ENCODE measurements at places on chromosomes 12 and 14.

DNA sequence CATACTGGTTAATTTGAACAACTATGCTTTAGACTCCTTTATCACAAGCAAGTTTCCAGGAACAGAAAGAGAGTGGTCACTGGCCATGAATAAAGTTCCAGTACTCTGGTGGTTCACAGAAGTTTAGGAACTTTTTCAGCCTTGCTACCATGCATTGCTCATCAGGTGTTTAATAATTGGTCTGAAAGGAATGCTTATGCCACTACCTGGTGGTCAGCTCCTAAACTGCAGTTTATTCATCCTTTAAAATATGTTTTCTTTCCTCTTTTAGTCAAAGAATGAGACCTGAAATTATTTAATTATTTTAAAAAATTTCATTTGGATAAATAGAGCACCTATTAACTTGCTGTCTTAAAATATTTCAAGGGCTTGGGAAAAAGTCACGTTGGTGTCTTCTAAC lies 260.1 kb upstream of the OR4E1 start:
- DNase-seq = no peak

DNA sequence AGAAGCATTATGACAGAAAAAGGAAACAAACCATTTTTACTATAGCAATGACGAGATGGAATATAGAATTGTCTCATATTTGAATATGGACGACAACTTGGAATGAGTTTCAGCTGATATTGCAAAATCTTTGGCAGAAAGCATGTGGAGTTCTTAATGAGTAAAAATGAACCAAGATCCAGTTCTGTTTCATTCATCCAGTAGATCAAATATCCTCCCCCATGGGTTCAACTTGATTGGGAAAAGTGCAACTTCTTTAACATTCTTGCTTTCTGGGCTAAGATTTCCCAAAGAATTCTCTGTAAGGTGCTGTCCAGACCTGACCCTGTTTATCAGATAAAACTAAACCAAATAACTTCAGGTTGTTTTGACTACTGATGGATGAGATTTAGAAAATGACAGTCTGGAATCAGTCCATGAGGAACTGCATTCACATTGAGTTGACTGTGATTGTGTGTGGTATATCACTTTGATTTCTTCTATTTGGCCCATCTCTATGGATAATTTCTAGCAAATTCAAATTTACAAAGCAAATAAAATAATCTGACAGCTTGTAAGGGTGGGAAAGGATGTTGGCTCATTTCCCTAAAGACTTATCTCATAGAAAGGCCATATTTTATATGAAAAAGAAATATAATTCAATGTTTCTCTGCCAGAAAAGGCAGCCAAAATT lies 267.4 kb downstream of the ADAMTS20 start:
- DNase-seq = peak; percentile 22

DNA sequence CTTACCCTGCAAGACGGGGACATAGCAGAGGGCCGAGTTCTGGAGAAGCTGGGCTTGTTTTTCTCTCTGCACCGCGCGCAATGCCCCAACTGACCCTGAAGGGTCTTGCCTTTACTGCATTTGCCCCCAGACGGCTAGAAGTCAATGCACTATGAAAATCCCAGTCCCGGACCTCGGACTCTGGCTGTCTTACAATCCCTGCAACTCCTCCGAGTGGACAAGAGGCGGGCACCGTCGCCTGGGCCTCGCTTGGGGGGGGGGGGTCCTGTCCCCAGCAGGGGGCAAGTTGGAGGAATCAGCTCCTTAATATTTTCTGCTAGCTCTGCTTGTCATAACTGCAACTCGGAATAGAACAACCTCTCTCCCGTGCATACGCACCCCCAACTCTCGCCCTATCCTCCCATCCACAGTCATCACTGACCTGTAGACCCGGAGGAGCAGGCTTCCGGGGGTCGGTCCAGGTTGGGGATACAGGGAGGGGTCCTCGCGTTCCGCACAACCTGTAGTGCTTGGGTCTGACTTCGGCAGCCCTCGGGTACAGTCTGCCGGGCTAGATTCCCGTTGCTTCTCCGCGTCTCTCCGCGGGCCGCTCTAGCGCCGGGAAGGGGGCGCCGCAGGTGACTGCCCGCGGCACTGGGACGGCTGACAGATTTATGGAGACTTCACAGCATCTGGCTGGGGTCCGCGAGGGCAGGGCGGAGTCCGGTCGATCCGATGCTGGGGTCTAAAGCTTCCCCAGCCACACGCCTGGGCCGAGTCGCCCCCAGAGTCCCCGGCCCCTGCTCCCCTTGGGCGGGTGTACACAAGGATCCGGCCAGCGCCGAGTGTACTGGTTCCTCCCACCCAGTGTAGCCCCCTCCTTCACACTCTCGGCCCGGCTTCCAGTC lies 3.3 kb upstream of the PAX9 start:
- no peak for DNase-seq

DNA sequence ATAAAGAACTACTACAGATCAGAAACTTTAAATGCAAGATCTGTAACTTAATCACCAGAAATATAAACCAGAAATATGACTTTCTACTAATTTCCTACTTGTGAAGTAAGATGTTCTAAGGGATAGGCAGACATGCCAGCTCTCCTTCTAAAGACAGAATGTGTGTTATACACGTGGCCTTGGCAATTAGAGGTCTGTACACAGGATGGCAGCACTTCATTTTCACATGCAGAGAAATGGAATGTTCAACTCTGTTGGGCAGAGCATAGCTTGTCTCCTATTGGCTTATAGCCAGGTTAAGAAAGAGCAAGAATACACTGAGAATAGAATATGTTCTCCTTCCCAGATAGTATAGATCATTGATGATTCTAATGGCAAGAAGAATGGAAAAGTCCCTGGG lies 403.8 kb downstream of the DAD1 start:
- DNase-seq = peak; percentile 56

DNA sequence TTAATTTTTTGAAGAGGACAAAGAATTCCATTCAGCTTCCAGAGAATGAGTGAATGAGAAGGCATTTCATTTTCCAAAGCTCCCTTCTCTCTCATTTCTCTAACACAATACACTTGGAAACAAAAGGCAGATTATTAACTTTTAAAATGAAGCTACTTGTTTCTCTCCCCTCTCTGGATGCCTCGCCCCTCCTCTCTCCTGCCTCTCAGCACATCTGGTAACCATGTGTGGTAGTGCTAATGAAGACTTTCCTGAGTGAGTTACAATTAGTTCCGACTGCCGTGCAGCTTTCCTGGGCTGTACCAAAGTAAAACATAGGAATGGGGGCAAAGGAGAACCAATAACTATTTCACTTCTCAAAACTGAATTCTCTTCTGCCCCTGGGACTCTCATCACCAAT lies 84.7 kb upstream of the SOX5 start:
- no peak for DNase-seq

DNA sequence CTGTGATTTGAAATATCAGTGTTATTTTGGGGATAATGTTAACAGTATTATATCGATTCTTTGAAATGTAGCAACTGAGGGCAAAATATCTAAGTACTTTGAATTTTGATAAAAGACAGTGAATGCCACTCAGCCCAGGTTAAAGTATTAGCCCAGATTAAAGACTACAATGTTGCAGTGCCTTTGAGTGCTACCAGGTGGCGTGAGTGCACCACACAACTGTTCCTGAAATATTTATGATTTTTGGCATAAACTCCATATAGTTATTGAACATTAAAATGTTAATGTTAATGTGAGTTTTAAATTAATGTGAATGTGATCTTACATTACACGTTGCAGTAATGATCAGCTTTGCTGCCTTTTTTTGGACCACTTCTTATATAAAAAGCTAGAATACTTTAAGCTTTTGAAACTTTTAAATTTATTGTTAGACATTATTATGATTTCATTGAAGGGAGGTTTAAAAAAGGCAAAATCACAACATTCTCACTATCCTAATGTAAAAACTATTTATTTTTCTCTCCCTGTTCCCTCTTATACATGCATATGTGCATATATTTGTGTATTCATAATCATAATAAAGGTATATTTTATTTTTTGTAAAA lies 22.5 kb downstream of the MRPS35 start:
- no peak for DNase-seq

GRCh38 chr14:99548871-99549515 lies 55.0 kb downstream of the CCDC85C start:
- DNase-seq = no peak

DNA sequence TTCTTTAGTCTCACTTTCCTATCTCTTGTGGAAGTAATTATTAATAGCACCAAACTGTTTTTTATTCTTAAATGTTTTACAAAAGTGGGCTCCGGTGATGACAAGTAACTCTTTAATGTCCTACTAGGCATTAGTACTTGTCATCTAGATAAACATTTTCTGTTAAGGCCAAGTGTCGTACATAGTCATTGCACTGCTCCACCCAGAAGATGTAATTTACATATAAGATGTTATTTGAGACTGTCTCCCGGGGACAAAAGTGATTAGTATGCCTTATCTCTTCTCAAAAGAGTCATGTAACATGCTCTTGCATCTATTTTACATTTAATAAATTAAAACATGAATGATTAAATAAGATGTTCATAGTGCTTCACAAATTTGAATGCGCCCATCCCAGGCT lies 88.4 kb downstream of the FLRT2 start:
- no peak for DNase-seq

DNA sequence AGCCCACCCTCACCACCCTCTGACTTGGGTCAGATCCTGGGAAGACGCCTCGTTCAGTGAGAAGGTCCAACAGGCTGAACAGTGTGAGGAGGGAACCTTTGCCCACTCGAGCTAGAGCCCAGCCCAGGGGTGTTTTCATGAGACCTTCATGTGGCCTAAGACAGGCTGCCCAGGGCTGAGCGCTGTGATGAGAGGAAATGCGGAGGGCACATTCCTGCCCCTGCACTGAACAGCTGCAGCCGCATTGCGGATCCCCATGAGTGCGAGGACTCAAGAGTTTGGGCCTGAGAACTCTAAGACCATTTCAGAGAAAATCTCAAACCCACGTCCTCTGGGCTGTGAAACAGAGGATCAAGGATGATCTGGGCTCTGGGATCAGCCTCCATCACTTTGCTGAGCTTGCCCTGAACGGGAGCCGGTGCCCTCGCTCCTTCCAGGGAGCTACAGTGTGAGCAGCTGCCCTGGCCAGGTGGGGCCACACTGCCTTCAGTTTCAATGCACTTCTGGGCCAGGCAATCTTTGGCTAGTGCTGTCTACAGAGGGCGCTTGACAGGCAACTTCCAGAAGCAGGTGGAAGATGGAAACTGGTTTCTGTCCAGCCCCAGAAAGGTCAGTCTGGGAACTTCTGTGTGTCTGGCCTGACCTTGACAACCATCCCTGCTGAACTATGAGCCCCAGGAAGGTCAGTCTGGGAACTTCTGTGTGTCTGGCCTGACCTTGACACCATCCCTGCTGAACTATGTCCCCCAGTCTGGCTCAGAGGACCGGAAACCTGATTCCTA lies 43.5 kb upstream of the P2RX7 start:
- no peak for DNase-seq

DNA sequence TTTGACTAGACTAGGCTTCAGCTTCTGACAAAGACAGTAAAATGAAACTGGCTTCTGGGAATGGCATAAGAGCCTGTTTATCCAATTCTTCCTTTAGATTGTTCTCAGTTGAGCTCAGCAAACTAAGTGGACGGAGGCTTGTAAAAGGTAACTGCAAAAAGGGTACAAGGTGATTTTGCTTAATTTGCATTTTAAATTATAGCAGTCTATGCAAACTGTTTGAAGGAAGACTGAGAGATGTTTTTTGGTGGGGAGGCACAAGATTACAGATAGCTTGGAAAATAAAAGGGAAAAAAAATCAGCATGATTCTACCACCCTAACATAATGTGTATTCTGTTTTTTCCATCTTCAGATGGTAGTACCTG lies 5.0 kb downstream of the SUSD6 start:
- no peak for DNase-seq

- no peak for DNase-seq
Observed at GRCh38 chr12:14681625-14682024, 14.8 kb downstream of the GUCY2C start.

DNA sequence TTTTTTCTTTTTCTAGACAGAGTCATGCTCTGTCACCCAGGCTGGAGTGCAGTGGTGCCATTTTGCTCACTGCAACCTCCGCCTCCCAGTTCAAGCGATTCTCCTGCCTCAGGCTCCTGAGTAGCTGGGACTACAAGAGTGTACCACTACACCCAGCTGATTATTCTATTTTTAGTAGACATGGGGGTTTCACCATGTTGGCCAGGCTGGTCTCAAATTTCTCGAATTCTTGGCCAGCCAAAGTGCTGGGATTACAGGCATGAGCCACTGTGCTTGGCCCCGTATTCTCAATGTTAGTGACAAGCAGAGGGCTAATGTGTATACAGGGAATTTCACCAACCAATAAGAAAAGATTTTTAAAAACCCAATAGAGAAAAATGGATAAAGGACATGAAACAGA lies 8.4 kb downstream of the PLBD2 start:
- DNase-seq = no peak

DNA sequence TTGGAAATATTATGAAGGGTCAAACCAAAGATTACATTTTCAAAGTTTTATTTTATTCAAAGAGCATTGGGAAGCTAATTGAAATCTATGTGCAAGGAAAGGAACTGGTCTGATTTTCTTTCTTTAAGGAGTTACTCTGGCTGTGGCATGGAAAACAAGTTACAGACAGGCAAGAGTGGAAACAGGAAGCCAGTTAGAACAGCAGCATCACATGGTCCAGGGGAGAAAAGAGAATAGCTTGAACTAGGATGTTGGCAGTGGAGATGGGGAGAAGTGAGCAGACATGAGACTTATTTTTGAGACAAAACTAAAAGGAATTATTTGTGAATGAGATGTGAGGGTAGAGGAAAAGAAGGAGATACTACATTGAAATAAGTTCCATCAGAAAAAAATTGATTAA lies 3.4 kb downstream of the OR11G2 start:
- no peak for DNase-seq

DNA sequence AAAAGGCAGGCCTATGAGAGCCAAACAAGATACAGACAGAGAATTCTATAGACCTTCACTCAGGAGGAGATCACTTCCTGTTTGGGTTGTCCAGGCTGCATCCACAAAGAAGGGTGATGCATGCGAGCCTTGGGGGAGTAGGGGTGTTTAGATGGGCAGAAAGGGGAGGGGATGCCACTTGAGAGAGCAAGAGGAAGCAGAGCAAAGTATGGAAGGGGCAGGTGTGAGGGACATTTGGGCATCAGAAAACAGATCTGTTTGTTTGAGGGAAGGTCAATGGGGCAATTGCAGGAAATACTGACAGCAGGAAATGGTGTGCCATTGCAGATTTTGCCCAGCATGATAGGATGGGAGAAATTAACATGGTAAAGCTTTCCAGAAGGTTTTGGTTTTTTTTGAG lies 146.4 kb upstream of the FOXN3 start:
- DNase-seq = no peak

DNA sequence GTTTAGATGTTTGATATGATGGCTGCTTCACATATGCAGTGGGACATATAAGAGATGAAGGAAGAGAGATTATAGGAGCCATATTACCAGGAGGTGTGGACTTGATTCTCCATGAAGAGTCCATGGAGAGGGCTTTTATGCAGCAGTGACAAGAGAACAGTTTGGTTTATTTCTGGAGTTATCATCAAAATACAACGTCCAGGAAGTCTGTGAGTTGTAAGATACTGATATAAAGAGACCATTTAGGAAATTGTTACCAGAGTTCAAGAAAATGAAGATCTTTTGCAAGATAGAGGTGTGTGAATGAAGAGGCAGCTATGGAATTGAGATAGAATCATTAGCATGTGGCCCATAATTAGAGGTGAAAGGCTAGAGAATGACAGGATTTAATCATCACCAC lies 431.7 kb downstream of the NPAS3 start:
- no peak for DNase-seq

GRCh38 chr12:53045696-53046045 lies 4.2 kb upstream of the TNS2 start:
- no peak for DNase-seq

GRCh38 chr14:59343585-59343984 lies 121.6 kb downstream of the GPR135 start:
- peak; percentile 17 for DNase-seq
